ENCODE measurements at places on chromosomes 2 and 18. TPM values are rescaled to one million over a fixed set of nuclear protein-coding genes. Genes with fewer than 3 reads are reported as not detected.

WDFY1 gene
- total RNA-seq: 95.5 TPM

GMCL1 gene
- total RNA-seq: 9.4 TPM

NT5C1B gene
- total RNA-seq: not detected

PRR30 gene
- total RNA-seq: not detected

KRCC1 gene
- total RNA-seq: 22.8 TPM

SF3B1 gene
- 618 TPM for total RNA-seq

NEU4 gene
- total RNA-seq: not detected

ODC1 gene
- 218 TPM for total RNA-seq
